Liver (tissue), 10 donors: ENCODE measurements at places on chromosomes 5 and 9.

- DNase-seq, result no peak
Measured at GRCh38 chr5:87788416-87788815, 375.7 kb upstream of the CCNH start.

GRCh38 chr9:110842169-110842568 is 173.6 kb downstream of the MUSK start:
- no peak for DNase-seq

- no peak for DNase-seq
Measured at GRCh38 chr9:113622600-113623400, 159.3 kb downstream of the RGS3 start.

DNA sequence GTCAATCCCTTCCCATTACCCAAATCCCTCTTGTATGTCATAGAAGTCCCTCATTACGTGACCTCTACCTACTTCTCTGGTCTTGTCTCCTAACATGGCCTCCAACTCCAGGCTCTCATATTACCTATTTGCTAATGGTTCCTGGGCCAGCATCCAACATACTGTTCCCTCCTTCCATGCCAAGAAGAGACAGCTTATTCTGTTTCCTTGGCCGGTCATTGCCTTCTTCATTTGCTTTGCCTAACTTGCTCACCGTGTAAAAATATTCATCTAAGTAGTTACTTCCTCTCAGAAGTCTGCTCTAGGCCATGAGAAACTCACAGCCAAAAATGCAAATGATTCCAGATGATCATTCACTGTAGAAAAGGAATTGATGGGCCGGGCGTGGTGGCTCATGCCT is 8.9 kb upstream of the IL6ST start:
- DNase-seq, result no peak

DNA sequence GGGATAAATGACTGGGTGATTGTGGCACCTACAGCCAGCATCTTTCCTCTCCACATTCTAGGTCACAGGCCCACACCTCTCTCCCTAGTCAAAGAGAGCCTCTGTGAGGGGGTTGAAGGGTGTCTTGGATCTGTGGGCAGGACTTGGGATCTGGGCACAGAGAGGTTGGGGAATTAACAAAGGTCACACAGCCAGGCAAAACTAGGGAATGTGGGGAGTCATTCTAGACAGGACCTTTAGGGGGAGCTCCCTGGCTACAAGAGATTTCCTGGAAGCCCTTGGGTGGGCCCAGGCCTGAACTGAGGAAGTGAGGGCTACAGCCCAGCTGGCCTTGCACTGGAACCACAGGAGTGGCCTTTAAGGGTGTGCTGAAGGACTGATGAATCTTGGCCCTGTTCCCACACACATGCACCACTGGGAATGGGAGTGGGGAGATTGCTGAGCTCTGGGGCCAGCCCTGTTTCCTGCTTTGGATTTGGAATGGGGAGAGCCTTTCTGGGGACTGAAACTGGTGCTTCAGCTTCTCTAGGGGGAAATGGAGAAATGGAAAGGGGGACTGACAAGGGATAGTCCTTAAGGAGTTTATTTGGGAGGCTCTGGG is 12.4 kb upstream of the CXXC5 start:
- DNase-seq, result peak; percentile 60

- DNase-seq, result no peak
Measured at GRCh38 chr5:124439609-124440008, 306.8 kb downstream of the ZNF608 start.

GRCh38 chr5:108521841-108522506 is 140.1 kb upstream of the FBXL17 start:
- no peak for DNase-seq

- no peak for DNase-seq
Measured at GRCh38 chr5:143205883-143206195, 197.6 kb downstream of the NR3C1 start.

DNA sequence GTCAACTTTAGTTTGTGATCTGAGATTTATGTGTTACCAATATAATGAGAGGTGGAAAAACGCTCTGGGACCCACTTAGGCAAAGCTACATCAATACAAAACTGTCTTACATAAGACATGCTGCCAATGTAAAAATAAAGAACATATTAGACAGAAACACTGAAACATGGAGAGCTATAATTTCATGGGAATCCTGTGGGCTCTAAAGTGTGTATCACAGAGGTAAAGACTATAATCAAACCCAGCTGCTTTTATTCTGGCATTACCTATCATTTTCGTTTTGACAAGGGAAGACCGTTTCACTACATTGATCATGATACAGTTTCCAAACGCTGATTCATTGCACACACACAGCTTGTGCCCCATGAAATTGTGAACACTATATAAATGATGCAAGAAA is 400.5 kb upstream of the TUSC1 start:
- no peak for DNase-seq

DNA sequence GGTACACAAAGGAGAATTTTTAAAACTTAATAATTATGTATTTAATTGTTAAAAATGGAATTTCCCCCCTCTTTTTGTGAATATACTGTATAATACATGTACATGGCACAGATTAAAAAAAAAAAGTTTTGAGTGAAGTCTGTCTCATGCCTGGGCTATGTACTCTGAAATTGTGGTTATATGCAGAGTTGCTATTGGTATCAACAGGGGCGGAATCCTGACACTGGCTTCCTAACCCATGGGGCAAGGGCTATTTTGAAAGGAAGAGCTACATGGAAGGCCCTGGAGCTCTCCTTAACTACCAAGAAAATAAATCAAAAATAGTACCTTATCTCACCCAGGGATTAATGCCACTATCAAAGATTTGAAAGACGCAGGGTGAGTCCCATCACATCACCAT is 865 bp upstream of the FAM193B start:
- DNase-seq, result no peak

GRCh38 chr5:9169557-9169902 is 376.3 kb downstream of the SEMA5A start:
- no peak for DNase-seq

DNA sequence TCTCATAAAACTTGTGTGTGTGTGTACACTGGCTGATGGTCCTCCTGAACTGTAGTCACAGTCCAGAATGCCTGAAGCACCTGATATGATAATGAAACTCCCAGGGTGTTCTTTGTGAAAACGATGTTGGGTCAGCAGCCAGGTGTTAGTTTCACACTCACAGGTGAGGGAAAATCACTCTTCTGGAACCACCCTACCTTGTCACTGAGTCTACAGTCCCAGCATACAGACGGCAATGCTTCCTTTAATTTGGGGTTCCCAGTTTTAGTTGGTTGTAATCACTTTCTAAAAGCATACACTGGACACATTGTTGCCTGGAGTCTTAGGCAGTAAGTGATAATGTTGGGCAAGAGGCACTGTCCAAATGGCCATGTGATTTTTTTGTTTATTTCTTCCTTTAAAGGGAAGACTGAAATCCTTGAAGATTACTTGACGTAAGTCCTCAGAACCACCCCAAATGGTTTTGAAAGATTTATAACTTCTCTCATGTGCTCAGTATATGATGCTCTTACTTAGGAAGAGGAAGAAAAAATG is 18.2 kb upstream of the MGAT1 start:
- DNase-seq, result no peak

GRCh38 chr9:108634204-108634603 is 221.6 kb downstream of the ACTL7B start:
- DNase-seq, result no peak

DNA sequence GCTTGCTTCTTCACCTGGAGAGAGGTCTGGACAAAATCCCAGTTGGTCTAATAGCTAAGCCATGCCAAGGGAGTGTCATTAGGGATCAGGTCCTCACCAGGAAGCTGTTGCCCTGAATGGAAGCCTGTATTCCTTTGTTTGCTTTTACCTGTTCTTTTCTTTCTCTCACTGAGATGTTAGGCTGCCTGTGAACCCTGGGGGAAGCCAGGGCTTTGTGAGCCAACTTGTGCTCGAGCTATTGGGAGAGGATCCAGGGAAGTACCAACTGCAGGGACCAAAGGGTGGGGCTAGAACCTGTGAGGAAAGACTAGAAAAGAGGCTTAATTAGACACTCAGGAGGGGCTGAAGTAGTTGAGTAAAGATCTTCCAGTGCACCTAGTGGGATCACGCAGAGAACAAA is 451.2 kb upstream of the TLE4 start:
- no peak for DNase-seq

DNA sequence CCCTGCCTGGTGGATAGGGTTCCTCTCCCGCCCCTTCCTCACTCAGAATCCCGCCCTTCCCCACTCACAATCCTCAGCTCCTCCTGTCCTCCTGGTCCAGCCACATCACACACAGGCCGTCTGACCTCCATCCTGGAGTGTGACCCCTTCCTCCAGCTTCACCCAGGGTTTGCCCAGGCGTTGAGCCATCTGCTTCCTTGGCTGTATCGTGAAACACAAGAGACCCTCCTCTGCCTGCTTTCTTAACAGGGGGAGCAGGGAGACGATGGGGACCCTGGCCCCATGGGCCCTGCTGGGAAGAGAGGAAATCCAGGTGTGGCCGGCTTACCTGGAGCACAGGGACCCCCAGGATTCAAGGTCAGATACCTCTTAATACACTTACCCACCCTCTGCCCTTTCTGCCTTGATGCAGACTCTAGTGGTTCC is 32.3 kb upstream of the ORM1 start:
- DNase-seq, result no peak

GRCh38 chr9:94931740-94932139 is 205.2 kb downstream of the AOPEP start:
- no peak for DNase-seq

- DNase-seq, result no peak
Measured at GRCh38 chr5:78627175-78627574, 21.4 kb downstream of the LHFPL2 start.
